ENCODE measurements at places on chromosomes 5 and 9.

DNA sequence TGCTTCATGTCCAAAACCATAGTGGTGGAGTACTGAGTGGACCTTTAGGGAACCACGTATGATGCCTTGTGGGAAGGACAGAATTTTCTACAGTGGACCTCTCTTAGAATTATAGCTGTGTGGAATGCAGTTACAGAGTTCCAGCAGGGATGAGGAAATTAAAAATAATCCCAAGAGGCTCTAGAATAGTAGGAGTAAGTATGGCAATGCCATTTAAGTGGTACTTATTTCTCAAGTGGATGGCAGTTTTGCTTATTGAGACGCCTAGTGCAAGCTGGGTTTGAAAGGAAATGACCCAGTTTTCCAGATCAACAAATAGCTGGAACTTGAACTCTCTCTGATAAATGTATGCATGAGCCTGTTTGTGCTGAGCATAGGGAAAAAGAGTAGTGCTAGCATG lies 431.6 kb downstream of the PRR16 start:
- no peak for DNase-seq

DNA sequence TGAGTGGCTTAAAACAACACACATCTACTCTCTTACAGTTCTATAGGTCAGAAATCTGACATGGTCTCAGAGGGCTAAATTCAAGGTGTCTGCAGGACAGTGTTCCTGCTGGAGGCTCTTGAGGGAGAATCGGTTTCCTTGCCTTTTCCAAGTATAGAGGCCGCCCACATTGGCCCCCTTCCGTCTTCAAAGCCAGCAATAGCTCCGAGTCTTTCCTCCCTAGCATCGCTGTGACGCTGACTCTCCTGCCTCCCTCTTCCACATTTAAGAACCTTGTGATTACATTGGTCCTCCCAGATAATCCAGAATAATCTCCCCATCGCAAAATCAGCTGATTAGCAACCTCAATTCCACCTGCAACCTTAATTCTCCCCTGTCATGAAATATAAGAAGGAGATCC lies 81.3 kb upstream of the IER5L start:
- DNase-seq, result no peak

DNA sequence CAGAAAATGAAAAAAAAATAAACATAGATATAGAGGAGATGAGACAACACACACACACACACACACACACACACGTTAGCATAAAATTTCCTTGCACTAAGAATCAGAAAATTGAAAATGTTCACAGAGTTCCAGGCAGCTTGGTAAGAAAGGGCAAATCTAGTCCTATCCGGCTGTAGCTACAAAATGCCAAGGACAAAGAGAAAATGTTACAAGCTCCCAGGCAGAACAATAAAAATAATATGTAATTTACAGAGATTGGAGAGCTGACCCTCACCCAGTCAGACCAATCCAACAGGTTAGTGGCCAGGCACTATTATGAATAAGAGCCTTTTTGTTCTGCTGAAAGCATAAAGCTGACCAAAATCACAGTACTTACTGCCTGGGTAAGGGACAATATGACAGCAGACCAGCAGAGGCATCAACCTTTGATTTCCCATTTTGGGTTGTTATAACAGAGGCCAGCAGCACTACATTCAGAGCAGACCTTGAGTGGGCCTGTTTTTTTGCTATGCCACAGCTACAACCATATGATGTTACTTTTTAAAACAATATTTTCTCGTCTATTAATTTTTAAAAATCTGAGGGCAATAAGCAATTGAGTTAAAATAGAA lies 892.6 kb downstream of the TAF11L14 start:
- DNase-seq, result no peak

DNA sequence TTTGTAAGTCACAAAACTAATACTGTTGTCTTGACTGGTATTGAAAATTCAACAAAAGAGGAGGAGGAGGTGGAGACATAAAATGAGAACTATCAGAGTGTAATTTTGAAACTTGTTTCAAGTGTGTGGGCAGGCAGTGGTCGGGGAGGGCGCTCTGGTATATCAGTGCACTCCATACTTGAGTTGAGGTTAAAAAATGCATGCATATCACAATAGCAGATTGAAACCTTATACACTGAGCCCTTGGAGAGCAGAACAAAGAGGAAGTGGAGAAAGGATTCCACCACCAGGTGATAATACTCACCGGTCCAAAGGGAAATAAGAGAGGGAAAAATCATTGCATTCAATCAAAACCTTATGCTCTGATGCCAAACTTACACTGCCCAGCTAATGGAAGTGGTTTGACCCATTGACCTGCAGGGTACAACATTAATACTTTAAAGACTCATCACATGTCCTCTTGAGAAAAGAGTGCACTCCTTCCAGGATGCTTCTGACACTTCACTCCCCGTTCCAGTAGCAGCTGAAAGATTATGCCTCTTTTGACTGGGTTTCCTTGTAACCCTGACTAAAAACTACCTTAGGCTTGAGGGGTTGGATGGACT lies 79.5 kb upstream of the FAM169A start:
- DNase-seq, result no peak

- DNase-seq, result no peak
These were observed 29.1 kb downstream of the QRFP start for GRCh38 chr9:130867556-130867955.

DNA sequence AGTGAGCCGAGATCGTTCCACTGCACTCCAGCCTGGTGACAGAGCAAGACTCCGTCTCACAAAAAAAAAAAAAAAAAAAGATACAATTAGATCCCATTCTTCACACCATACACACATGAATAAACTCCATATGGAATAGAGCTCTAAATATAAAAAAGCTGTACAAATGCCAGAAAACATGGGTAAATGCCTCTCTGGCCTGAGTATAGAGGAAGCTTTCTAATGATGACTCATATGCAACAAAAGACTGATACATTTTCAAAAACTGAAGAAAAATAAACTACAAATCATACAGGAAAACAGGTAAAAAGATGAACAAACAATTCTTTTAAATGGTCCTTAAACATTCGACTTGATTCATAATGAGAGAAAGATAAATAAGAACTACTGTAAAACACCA lies 8.6 kb downstream of the ZFP62 start:
- no peak for DNase-seq

DNA sequence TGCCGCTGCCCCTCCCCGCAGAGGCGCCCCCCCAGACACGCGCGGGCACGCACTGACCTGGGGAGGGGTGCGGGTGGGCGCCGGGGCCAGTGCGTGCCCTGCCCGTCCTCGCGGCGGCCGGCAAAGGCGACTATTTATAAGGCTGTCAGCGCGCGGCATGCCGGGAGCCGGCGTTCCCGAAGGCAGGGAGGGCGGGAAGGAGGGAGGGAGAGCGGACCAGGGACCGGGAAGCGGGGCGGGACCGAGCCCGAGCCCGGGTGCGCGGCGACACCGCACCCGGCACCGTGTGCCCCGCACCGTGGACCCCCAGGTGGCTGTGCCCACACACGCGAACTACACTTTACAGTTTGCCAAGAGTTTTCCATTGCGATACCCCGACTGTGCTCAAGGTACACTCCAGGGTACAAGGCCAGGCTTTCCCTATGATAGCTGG lies at the start of gene AK1:
TSS of gene AK1 (minus strand) at position 110 of the 433 bp plus-strand sequence. CDS start 3,058 bp downstream, outside the sequence.
- peak; percentile 88 for DNase-seq

GRCh38 chr5:62509806-62510205 lies 68.8 kb upstream of the LRRC70 start:
- DNase-seq, result no peak

DNA sequence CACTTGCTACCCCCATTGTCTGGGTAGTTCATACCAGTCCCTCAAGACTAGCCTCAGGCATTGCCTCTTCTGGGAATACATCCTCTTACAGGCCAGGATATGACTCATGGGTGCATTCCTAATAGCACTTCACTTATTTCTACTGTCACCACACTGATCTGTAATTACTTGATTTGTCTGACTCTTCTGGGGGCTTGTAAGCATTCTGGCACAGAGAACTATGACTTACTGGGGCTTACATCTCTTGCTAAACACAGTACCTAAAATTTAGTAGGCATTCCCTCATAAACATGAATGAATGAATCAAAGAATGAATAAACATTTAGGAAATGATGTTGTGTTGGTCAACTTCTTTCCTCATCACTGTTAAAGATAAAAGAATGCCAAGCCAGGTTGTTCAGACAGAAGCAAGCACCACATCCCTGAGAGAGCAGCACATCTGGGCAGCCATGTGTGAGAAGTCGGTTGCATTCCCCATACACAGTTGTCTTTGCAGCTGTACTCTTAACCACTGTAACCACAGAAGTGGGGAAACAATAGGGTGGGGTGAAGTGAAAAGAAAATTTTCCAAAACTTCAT lies 27.6 kb downstream of the IL7R start:
- no peak for DNase-seq

DNA sequence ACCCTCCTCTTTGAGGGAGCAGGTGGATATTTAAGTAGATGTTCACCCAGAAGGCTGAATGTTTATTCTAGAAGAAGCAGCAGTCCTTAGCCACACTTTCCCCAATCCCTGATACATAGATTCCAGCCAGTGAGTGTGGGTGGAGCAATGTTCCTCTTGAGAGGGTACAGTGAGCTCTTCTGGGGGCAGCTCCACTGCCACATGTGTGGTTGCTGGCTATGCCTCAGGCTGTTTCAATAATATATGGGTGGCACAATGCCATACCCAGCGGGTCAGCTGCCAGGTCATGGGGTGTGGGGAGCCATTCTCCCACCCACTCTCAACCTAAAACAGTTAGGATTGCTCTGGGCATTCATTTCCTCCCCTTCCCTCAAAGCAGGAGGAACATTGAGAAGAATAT lies 61.6 kb upstream of the DAB2 start:
- no peak for DNase-seq

- DNase-seq, result no peak
These were observed 113.5 kb upstream of the RASA1 start for GRCh38 chr5:87154191-87154590.

DNA sequence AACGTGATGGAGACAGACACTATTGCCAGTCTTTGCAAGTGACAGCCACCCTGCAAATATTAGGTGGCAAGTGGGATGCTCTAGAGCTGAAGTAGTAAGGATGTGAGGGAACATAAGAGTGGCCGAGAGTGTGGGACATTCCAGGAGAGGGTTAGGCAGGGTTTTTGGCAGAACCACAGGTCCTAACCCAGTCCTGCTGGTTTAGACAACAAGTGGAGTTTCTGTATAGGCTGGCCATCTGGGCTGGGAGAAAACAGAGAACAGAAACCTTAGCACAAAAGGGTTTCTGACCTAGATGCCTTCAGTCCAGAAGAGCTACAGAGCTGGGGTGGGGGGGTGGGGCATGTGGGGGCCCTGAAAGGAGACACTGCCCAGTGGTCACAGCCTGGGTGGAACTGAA lies 107.4 kb downstream of the TMEM174 start:
- DNase-seq, result no peak

DNA sequence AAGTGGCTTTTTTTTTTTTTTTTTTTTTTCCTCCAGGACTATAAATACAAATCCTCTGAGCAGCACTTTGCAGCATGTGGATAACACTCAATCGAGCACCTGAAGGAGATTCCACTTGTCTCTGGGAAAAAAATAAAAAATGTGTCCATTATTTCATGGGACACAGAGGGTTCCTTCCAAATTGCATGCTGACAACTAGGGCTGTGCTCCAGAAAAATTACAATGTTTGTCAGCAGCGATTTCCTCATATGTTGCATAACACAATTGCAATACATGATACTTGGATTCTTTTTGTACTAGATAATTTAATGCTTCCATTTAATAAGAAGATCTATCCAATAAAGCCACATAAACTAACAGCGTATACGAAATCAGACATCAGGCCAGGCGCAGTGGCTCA lies 84.4 kb downstream of the CDH18 start:
- DNase-seq, result no peak

- no peak for DNase-seq
These were observed 26.3 kb downstream of the SREK1 start for GRCh38 chr5:66170195-66170919.

DNA sequence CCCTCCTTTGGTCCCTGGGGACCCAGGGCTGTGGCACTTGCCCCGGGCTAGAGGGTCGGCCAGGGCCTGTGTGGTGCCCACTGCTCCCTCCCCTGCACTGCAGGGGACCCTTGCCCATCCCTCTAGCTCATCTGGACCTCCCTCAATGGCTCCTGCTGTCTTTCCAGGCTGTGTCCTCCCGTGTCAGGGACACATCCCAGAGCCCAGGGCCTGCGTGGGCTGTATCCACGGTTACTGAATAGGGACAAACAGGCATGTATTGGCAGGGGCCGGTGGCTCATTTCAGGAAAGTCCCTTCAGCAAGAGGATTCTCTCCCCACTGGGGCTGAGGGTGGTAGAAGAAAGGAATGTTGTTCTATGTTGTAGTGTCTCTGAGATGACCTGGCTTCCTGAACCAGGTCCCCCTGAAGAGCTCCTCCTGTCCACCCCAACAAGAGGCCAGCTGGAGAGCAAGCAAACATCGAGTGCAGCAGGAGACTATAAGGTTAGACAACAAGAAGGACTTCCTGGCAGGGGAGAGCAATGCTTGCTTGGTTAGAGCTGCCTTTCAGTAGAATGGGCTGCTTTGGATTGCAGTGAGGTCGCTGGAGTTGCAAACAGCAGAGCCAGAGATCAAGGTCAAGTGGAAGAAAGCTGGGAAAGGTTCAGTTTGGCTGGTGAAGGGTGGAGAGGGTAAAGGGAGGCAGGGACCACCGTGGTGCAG lies 1.0 kb upstream of the CRB2 start:
- DNase-seq, result no peak

- DNase-seq, result no peak
These were observed 108.7 kb upstream of the PHYKPL start for GRCh38 chr5:178341091-178341850.

DNA sequence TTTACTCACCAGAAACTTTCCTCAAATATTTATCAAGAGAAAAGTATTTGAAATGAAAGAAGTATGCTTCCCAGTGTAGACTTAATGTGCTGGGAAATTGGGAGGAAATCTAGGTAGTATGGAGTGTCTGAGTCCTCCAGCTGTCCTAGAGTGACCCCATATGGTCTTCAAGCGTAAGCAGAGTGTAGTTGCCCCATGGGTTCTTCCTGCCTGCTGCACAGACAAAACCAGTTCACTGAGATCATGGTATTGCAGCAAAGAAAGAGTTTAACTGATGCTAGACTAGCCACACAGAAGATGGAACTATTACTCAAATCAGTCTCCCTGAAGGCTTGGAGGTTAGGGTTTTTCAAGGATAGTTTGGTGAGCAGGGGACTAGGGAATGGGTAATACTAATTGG lies 114.9 kb upstream of the PRLR start:
- DNase-seq, result no peak

- no peak for DNase-seq
These were observed 75.0 kb upstream of the SLC1A3 start for GRCh38 chr5:36531401-36531800.

DNA sequence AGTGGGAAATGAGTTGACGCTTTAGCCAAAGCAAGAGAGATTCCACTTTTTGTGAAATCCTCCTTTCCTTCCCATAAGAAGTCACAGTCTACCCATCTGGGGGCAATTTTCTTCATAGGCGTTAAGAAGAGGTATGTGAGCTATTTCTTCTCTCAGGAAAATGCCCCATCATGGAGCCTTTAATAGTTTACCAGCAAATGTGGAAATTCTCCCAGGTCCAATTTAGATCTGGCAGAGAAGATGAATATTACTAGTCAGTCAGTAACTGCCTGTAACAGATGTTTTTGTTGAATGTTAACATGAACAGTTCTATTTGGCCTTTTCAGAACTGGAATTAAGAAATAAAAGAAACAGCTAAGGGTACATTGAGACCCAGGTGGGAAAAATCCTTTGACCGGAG lies 156.4 kb upstream of the RFX3 start:
- no peak for DNase-seq

- DNase-seq, result no peak
These were observed 92.7 kb downstream of the LHFPL2 start for GRCh38 chr5:78555870-78556269.
